ENCODE measurements at places on chromosomes 4 and X. TPM values are rescaled to one million over a fixed set of nuclear protein-coding genes. Genes with fewer than 3 reads are reported as not detected.
A peak's percentile ranks its signal among the peaks of the same experiment; 100 is the strongest.

DNA sequence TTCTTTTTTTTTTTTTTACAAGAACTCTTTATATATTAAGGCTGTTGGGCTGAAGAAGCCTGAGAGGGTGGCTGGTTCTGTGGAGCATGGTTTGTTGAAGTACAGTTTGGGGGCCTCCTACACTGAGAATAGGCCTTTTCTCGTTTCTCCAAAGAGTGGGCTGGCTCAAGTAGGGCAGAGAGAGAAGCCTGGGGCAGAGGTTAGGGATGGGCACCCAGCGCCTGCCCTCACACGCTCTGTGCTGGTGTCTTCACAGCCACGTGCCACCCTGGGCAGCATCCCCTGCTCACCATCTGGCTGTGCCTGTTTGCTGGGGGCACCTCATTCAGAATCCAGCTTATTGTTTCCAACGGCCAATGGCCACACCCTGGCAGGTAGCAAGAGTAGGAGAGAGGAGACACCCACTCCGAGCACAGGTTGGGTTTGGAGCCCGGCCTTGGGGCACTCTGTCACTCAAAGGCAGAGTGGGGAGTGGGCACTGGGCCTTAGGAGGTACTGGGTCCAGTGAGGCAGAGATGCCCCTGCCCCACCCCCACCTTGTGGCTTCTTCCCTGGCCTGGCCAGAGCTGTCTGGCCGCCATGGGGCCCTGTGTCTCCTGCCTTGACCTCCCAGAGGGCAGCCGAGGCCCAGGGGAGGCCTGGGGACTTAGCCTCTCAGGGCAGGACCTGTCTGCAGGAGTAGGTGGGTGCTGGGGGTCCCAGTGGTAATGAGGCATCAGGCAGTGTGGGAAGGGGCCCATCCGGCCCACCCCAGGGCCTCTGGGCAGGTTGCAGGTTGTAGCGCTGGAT is 2.9 kb downstream of the MSANTD1 start:
- no peak overlapping the region for H3K4me3 ChIP-seq
- peak; percentile 85 for DNase-seq
- H3K27me3 ChIP-seq = no peaks in the 10 kb centered on the region
- H3K4me1 ChIP-seq = no peaks in the 10 kb centered on the region
- H3K27ac ChIP-seq = no peak overlapping the region
- no peaks in the 10 kb centered on the region for H3K36me3 ChIP-seq

DNA sequence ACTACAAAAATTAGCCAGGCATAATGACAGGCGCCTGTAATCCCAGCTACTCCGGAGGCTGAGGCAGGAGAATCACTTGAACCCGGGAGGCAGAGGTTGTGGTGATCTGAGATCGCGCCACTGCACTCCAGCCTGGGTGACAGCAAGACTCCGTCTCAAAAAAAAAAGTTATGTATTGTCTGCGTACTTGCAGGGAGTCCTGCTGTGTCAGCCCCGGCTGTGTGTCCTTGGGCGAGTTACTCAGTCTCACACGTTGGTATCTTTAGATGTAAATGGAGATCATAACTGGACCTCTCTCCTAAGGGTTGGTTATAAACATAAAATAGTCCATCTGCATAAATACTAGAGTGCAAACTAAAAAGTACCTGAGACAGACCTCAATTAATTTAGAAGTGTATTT is 22.7 kb upstream of the TBC1D14 start:
- peaks cover 32% of the 10 kb centered on the region for H3K4me1 ChIP-seq
- H3K27me3 ChIP-seq = no peaks in the 10 kb centered on the region
- DNase-seq = peak; percentile 38
- H3K36me3 ChIP-seq = peaks cover 7% of the 10 kb centered on the region

- no peaks in the 10 kb centered on the region for H3K36me3 ChIP-seq
- no peak for DNase-seq
- H3K27me3 ChIP-seq = no peaks in the 10 kb centered on the region
- H3K4me1 ChIP-seq = no peaks in the 10 kb centered on the region
These were observed 321.3 kb downstream of the TMA16 start for GRCh38 chr4:163815776-163816175.

GRCh38 chrX:49977319-49978090 is 55.1 kb downstream of the CLCN5 start:
- no peaks in the 10 kb centered on the region for H3K36me3 ChIP-seq
- H3K4me1 ChIP-seq = no peaks in the 10 kb centered on the region

The NAA10 gene
- total RNA-seq = 46.3 TPM

- DNase-seq = no peak
- no peaks in the 10 kb centered on the region for H3K36me3 ChIP-seq
- H3K4me3 ChIP-seq = no peak overlapping the region
- H3K27ac ChIP-seq = no peak overlapping the region
These were observed 147.3 kb downstream of the KLHL13 start for GRCh38 chrX:117969328-117969727.

DNA sequence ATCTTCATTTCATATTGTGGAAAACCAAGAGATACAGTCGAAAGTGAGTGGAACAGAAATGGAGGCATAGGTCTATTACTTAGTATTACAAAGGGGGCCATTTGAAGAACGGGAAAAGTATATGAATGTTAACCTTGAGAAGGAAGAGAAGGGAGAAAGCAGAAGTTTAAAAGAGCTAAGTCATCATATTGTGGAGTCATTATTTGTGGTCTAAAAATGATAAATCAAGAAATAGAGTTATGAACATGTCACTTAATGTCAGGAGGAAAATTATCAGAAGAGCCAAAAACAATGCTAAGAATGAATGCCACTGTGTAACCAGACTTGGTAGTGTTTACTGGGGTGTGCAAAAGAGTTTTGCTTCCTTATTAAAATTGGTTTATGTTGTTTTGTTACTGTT is 589.5 kb upstream of the LCORL start:
- no peaks in the 10 kb centered on the region for H3K27me3 ChIP-seq
- no peak overlapping the region for H3K27ac ChIP-seq
- no peak for DNase-seq
- no peaks in the 10 kb centered on the region for H3K4me1 ChIP-seq

- no peak overlapping the region for H3K4me3 ChIP-seq
- H3K36me3 ChIP-seq = no peaks in the 10 kb centered on the region
- H3K27me3 ChIP-seq = no peaks in the 10 kb centered on the region
- H3K27ac ChIP-seq = no peak overlapping the region
- no peaks in the 10 kb centered on the region for H3K4me1 ChIP-seq
These were observed 94.6 kb downstream of the UBE2K start for GRCh38 chr4:39792529-39792928.

DNA sequence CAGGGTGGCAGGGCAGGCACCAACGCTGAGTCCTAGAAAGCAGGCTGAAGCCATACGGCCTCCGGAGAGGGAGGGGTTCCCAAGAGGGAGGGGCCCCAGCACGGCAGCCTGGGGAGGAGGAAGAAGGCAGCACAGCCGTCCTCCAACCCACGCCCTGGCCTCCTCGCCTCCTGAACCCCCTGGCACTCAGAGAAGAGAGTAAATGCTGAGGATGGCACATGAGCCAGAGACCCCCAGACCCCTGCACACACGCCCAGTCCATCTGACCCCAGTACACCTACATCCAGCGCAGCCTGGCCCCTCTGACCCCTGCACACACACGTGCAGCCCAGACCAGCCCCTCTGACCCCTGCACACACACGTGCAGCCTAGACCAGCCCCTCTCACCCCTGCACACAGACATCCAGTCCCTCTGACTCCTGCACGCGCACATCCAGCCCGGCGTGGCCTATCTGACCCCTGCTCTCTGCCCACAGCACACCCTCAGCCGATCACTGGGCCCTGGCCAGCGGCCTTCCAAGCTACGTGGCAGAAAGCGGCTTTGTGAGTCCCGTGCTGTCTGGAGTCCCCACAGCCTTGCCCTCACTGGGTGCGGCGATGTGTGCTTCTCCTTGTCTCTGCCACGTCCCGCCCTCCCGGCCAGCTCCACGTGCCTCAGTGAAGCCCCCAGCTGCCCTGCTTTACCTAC is 18.5 kb downstream of the ATP5ME start:
- no peak overlapping the region for H3K4me3 ChIP-seq
- no peak overlapping the region for H3K27ac ChIP-seq
- no peaks in the 10 kb centered on the region for H3K36me3 ChIP-seq

DNA sequence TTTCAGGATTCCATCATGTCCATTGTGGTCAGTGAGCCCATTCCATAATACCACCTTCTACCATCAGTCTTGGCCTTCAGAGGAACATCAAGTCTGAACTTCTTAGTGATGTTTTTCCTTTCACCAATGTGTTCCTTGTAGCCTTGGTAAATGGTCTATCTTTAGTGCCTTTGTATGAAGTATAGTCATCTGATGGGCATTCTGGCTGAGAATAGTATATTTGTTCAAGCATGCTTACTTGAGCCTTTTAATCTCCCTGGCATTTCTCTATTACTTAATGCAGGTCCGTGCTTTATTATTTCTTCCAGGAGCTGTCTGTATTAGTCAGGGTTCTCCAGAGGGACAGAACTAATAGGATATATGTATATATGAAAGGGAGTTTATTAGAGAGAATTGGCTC is 99.7 kb downstream of the TLL1 start:
- H3K27me3 ChIP-seq = no peaks in the 10 kb centered on the region
- H3K4me3 ChIP-seq = no peak overlapping the region
- DNase-seq = peak; percentile 23

GRCh38 chr4:120843849-120844527 is 78.5 kb downstream of the PRDM5 start:
- peaks cover 24% of the 10 kb centered on the region for H3K4me1 ChIP-seq
- no peak overlapping the region for H3K27ac ChIP-seq
- peaks cover 5% of the 10 kb centered on the region for H3K36me3 ChIP-seq
- no peak for DNase-seq
- no peak overlapping the region for H3K4me3 ChIP-seq

DNA sequence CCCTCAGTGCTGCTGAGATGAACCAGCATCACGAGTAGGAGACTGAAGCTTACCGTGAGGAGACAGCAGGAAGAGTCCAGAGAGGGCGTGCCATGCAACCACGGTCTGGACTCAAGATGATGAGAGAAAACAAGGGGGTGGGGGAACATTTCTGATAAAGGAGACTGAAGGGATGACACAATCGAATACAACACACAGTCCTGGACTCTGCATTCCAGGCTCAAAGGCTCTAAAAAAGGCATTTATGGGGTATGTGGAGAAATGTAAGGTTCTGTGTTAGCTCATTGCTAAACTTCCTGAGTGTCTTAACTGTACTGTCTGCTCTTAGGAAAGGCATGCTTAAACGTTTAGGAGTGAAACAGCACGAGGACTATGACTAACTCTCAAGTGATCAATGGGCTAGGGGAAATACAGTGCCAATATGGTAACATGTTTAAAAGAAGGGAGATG is 20.6 kb upstream of the IRAK1 start:
- no peaks in the 10 kb centered on the region for H3K36me3 ChIP-seq
- no peak overlapping the region for H3K4me3 ChIP-seq
- no peak for DNase-seq
- H3K27me3 ChIP-seq = peaks cover 10% of the 10 kb centered on the region
- H3K27ac ChIP-seq = peak overlapping the region; percentile 85
- H3K4me1 ChIP-seq = peaks cover 47% of the 10 kb centered on the region

GRCh38 chrX:71922686-71923085 is 12.0 kb downstream of the NHSL2 start:
- H3K27me3 ChIP-seq = peaks cover 48% of the 10 kb centered on the region
- H3K36me3 ChIP-seq = no peaks in the 10 kb centered on the region
- no peak overlapping the region for H3K4me3 ChIP-seq
- no peak overlapping the region for H3K27ac ChIP-seq
- DNase-seq = no peak

- H3K27ac ChIP-seq = no peak overlapping the region
- no peak for DNase-seq
- H3K36me3 ChIP-seq = no peaks in the 10 kb centered on the region
These were observed 7.9 kb downstream of the BMPR1B start for GRCh38 chr4:94765648-94766047.

The CT45A10 gene
- not detected for total RNA-seq

DNA sequence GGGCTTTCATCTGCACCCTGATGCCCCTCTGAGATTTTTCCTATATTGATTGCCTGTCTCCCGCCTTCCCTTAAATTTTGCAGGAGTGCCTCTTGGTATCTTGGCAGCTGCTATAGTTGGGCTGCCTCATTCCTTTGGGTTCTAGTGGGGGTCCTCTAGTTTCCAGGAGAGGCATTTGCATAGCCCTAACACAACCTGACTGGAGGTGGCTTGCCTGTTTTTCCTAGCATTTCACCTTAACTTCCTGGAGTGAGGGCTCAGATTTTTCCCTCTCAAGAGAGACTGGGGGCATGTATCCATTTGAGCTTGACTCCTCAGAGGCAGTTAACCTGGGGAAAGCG is 46.0 kb downstream of the UGT2A3 start:
- H3K27ac ChIP-seq = no peak overlapping the region
- H3K4me3 ChIP-seq = no peak overlapping the region
- peak; percentile 27 for DNase-seq
- no peaks in the 10 kb centered on the region for H3K27me3 ChIP-seq
- H3K4me1 ChIP-seq = no peaks in the 10 kb centered on the region

DNA sequence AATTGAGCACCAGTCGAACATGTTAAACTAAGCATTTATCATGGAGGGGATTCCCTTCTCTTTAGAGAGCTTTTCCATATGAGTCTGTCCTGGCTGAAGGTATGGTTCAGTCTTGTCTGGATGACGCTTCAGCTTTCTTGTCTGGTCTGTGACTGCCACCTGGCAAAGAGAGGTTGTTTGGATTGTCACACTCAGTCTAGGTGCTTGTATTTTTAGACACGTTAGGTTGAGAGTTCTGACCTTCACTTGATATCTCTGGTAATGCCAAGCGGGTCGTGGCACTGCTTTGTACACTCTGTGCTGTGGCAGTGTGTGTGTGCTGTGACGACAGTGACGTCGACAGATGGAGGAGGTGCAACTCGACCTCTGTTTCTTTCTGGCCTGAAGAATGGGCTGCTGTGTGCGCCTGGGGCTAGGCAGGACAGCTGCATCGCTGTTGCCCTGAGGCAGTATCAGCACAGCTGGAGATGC is 12.6 kb downstream of the NOCT start:
- no peak overlapping the region for H3K4me3 ChIP-seq
- DNase-seq = peak; percentile 54
- H3K27ac ChIP-seq = no peak overlapping the region
- no peaks in the 10 kb centered on the region for H3K27me3 ChIP-seq
- H3K4me1 ChIP-seq = peaks cover 6% of the 10 kb centered on the region
